Sigmoid colon (tissue), 7 donors: ENCODE measurements at places on chromosomes 6 and 20. TPM values are rescaled to one million over a fixed set of nuclear protein-coding genes. Genes with fewer than 3 reads are reported as not detected.
A peak's percentile ranks its signal among the peaks of the same experiment; 100 is the strongest.

- H3K4me1 ChIP-seq, result peaks cover 5% of the 10 kb centered on the region
- H3K27ac ChIP-seq, result no peak overlapping the region
- H3K27me3 ChIP-seq, result peaks cover 100% of the 10 kb centered on the region
- no peak overlapping the region for H3K4me3 ChIP-seq
- H3K36me3 ChIP-seq, result no peaks in the 10 kb centered on the region
These were observed 111.9 kb downstream of the TRIM27 start for GRCh38 chr6:28811873-28812272.

DNA sequence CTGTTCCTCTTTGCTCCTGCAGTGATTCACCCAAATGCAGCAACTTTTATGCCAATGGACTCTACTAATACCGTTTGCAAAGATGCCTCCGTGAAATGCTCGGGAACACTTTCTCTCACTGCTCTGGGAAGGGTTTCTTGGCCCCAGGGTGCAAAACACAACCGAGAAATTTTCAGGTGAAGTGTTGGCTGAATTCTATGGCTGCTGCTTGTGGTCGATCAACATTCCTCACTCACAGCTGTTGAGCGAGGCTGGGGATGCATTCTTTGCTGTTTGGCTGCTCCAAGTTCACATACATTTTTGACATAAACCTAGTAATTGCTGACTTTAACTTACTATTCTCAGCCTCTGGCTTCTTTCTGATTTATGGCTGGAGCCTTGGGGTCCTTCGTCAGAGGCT is 342.0 kb upstream of the CHD6 start:
- no peaks in the 10 kb centered on the region for H3K4me1 ChIP-seq
- DNase-seq, result no peak
- H3K36me3 ChIP-seq, result no peaks in the 10 kb centered on the region
- no peak overlapping the region for H3K27ac ChIP-seq

DNA sequence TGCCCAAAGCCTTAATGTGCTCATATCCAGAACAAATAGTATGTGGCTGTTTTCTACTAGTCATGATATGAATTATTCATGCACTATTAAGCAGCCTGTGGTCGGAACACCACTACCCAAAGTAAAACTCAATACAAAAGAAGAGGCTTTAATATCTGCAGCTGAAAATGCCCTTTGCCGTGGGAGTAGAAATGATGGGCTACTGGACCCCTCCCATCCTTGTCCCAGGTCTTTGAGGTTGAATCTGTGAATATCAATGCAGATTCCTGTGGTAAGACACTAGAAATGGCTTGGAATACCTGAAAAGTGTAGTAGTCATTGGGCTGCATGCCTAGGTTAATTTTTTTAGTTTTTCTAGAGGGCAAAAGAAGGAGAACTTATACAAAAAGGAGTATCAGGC is 303.7 kb downstream of the TBC1D7 start:
- no peak overlapping the region for H3K27ac ChIP-seq
- DNase-seq, result no peak
- H3K4me3 ChIP-seq, result no peak overlapping the region

DNA sequence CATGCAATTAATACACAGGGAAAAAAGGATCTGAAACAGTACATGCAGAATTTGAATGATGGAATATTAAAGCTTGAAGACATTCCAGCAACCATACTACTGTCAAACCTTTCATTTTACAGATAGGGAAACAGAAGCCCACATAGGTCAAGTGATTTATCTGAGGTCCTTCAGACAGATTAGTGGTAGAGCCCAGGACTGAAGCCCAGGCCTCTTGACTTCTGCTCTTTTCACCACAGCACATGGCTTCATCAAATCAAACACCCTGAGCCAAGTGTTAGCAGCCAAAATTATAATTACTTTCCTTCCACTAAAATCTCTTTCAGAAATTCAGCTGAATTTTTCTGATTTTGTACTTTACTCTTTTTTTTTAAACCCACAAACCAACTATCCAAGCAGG is 435.6 kb upstream of the RUNX2 start:
- H3K27ac ChIP-seq, result no peak overlapping the region
- no peak overlapping the region for H3K4me3 ChIP-seq
- no peaks in the 10 kb centered on the region for H3K4me1 ChIP-seq
- no peak for DNase-seq
- H3K36me3 ChIP-seq, result no peaks in the 10 kb centered on the region
- H3K27me3 ChIP-seq, result no peaks in the 10 kb centered on the region

- no peaks in the 10 kb centered on the region for H3K4me1 ChIP-seq
- H3K36me3 ChIP-seq, result no peaks in the 10 kb centered on the region
- no peak for DNase-seq
- no peak overlapping the region for H3K27ac ChIP-seq
These were observed 224.9 kb upstream of the OPRM1 start for GRCh38 chr6:153814136-153814535.

DNA sequence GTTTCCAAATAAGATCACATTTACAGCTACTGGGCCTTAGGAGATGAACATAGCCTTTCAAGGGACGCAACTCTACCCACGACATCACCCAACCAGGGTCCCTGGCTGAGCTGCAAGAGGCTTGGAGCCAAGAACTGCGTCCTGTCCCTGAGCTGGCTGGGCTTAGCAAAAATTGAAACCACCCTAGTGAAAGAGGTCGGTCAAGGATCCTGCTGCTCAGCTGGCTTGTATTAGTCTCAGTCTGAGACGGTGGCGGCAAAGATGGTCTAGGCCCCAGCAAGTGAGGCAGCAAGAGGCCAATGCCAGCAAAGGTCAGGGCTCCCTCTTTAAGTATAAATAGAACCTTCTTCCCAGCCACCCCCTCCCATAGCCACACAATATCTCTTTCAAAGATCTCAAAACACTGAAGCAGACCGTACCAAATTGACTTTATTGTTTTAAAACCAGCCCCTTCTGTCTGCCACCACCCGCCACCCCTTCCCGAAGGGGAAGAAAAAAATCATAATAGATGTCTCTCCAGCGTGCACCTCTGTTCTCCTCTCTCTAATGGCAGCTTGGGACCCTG is 140.5 kb downstream of the EYA2 start:
- no peaks in the 10 kb centered on the region for H3K36me3 ChIP-seq
- no peak overlapping the region for H3K4me3 ChIP-seq
- H3K27ac ChIP-seq, result no peak overlapping the region
- no peaks in the 10 kb centered on the region for H3K27me3 ChIP-seq

OLIG3 gene
- total RNA-seq, result not detected

GRCh38 chr6:34569361-34569973 is 13.3 kb upstream of the SPDEF start:
- DNase-seq, result no peak
- H3K27me3 ChIP-seq, result peaks cover 49% of the 10 kb centered on the region
- H3K4me3 ChIP-seq, result no peak overlapping the region
- H3K27ac ChIP-seq, result no peak overlapping the region
- no peaks in the 10 kb centered on the region for H3K36me3 ChIP-seq
- H3K4me1 ChIP-seq, result no peaks in the 10 kb centered on the region

DNA sequence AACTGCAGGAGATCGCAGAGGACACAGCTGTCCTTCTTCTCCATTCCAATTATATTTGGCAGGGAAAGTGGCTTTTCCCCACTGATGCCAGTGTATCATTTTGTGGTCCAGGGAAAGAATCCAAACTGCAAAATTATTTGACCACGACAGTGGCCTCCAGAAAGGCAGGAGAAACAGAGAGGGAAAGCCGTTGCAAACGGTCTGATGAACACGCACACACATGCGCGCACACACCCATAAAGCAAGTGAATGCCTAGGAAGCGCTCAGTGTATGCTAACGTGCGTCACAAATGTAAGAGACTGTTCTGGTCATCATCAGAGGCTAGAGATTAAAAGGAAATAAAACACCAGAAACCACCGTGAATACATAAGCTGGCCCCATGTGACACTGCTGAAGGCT is 54.0 kb downstream of the NPEPL1 start:
- peaks cover 24% of the 10 kb centered on the region for H3K27me3 ChIP-seq
- no peak overlapping the region for H3K27ac ChIP-seq

GRCh38 chr6:109701221-109701620 is 10.1 kb downstream of the FIG4 start:
- H3K27ac ChIP-seq, result no peak overlapping the region
- H3K4me1 ChIP-seq, result no peaks in the 10 kb centered on the region
- H3K4me3 ChIP-seq, result no peak overlapping the region
- no peak for DNase-seq
- no peaks in the 10 kb centered on the region for H3K27me3 ChIP-seq

- H3K4me1 ChIP-seq, result peaks cover 20% of the 10 kb centered on the region
- DNase-seq, result no peak
- H3K27ac ChIP-seq, result no peak overlapping the region
- H3K36me3 ChIP-seq, result no peaks in the 10 kb centered on the region
- H3K27me3 ChIP-seq, result no peaks in the 10 kb centered on the region
- no peak overlapping the region for H3K4me3 ChIP-seq
These were observed 157.9 kb upstream of the SNX9 start for GRCh38 chr6:157665180-157665579.

GRCh38 chr20:9412309-9412708 is 102.1 kb upstream of the LAMP5 start:
- no peak for DNase-seq
- H3K27me3 ChIP-seq, result no peaks in the 10 kb centered on the region
- H3K4me1 ChIP-seq, result no peaks in the 10 kb centered on the region
- no peak overlapping the region for H3K27ac ChIP-seq

DNA sequence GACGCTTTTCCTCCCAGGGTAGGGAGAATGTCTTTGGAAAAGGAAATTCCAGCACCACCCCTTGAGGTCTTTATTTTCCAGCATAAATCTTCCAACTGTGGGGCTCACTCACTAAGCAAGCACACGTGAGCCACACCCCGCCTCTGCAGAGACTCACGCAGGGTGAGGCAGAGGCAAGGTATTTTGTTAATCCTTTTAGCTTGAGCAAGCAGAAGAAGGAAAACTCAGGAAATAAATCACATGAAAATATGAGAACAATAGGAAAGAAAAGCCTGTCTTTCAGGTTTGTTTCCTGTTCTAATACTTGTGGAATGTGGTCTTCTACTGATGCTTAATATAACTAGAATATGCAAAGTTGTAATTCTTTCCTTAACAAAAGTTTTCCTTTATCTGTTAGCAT is 4.1 kb upstream of the PHACTR2 start:
- H3K27ac ChIP-seq, result no peak overlapping the region
- peaks cover 8% of the 10 kb centered on the region for H3K4me1 ChIP-seq
- H3K36me3 ChIP-seq, result no peaks in the 10 kb centered on the region
- no peak overlapping the region for H3K4me3 ChIP-seq

- no peaks in the 10 kb centered on the region for H3K4me1 ChIP-seq
- peak; percentile 91 for DNase-seq
- H3K4me3 ChIP-seq, result no peak overlapping the region
- H3K27ac ChIP-seq, result peak overlapping the region; percentile 90
- H3K27me3 ChIP-seq, result no peaks in the 10 kb centered on the region
- no peaks in the 10 kb centered on the region for H3K36me3 ChIP-seq
These were observed 22.2 kb upstream of the CCN5 start for GRCh38 chr20:44692932-44693480.

- H3K36me3 ChIP-seq, result no peaks in the 10 kb centered on the region
- peaks cover 14% of the 10 kb centered on the region for H3K4me1 ChIP-seq
- DNase-seq, result no peak
- H3K27me3 ChIP-seq, result no peaks in the 10 kb centered on the region
- no peak overlapping the region for H3K27ac ChIP-seq
These were observed 42.8 kb upstream of the LY86 start for GRCh38 chr6:6545616-6546317.

DNA sequence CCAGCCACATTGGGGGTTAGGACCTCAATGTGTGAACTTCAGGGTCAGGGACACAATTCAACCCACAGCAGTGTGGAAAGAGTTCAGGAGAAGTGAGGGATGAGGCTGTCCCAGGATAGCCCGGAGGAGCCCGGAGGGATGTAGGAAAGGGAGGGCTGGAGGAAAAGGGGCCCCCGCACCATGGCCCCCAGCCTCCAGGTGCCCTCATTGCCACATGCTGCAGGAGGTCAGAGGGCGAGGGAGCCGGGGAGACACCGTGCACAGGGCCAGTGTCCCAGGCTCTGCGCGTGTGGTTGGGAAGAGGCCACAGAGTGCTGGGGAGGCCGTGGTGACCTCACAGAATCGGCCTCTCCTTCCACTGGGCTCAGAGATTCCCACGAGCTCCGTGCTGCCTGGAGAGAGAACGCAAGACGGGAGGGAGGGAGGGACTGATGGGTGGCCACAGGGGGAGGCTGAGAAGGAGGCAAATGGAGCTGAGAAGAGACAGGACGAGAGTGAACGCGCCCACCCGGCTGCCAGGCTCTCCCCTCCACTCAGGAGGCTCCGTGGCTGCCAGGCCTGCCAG is 215.1 kb downstream of the DLL1 start:
- no peak for DNase-seq
- no peaks in the 10 kb centered on the region for H3K36me3 ChIP-seq
- no peaks in the 10 kb centered on the region for H3K27me3 ChIP-seq
- H3K4me1 ChIP-seq, result no peaks in the 10 kb centered on the region
- no peak overlapping the region for H3K27ac ChIP-seq
- H3K4me3 ChIP-seq, result no peak overlapping the region

GRCh38 chr6:111689946-111690345 is 84.3 kb upstream of the TRAF3IP2 start:
- H3K27ac ChIP-seq, result peak overlapping the region; percentile 57
- DNase-seq, result no peak
- H3K4me3 ChIP-seq, result no peak overlapping the region
- peaks cover 45% of the 10 kb centered on the region for H3K4me1 ChIP-seq

KIF6 gene
- total RNA-seq, result 0.99 TPM

- H3K4me1 ChIP-seq, result no peaks in the 10 kb centered on the region
- H3K27me3 ChIP-seq, result no peaks in the 10 kb centered on the region
- H3K36me3 ChIP-seq, result no peaks in the 10 kb centered on the region
- no peak overlapping the region for H3K4me3 ChIP-seq
These were observed 9.6 kb upstream of the APCDD1L start for GRCh38 chr20:58524814-58525213.

SLC32A1 gene
- total RNA-seq, result not detected

FAM83B gene
- total RNA-seq, result not detected

GRCh38 chr20:41165001-41165882 is 27.9 kb downstream of the PLCG1 start:
- H3K27me3 ChIP-seq, result no peaks in the 10 kb centered on the region
- peak; percentile 39 for DNase-seq
- no peak overlapping the region for H3K27ac ChIP-seq

- no peak for DNase-seq
- H3K36me3 ChIP-seq, result no peaks in the 10 kb centered on the region
- H3K4me1 ChIP-seq, result peaks cover 14% of the 10 kb centered on the region
- H3K27me3 ChIP-seq, result no peaks in the 10 kb centered on the region
These were observed 651 bp upstream of the SAMHD1 start for GRCh38 chr20:36951979-36952738.

GRCh38 chr20:48632017-48632824 is 195.6 kb downstream of the PREX1 start:
- H3K27ac ChIP-seq, result no peak overlapping the region
- no peaks in the 10 kb centered on the region for H3K4me1 ChIP-seq
- H3K36me3 ChIP-seq, result peaks cover 6% of the 10 kb centered on the region
- no peak overlapping the region for H3K4me3 ChIP-seq

GRCh38 chr6:160252073-160252813 is 6.4 kb downstream of the SLC22A2 start:
- H3K27me3 ChIP-seq, result no peaks in the 10 kb centered on the region
- peaks cover 14% of the 10 kb centered on the region for H3K4me1 ChIP-seq
- no peak overlapping the region for H3K27ac ChIP-seq
- DNase-seq, result no peak
- H3K4me3 ChIP-seq, result no peak overlapping the region
- H3K36me3 ChIP-seq, result no peaks in the 10 kb centered on the region
